ENCODE measurements at places on chromosomes 7 and 10. TPM values are rescaled to one million over a fixed set of nuclear protein-coding genes. Genes with fewer than 3 reads are reported as not detected.

The FKBP6 gene
- total RNA-seq: 0.13 TPM

The FZD8 gene
- 18.8 TPM for total RNA-seq

The FOXI2 gene
- total RNA-seq: 1.1 TPM

The CTAGE8 gene
- 4.3 TPM for total RNA-seq

The CCDC186 gene
- total RNA-seq: 34.2 TPM

The SSMEM1 gene
- total RNA-seq: not detected

The HMX3 gene
- total RNA-seq: not detected

The SPRN gene
- total RNA-seq: not detected

The COX15 gene
- total RNA-seq: 40.4 TPM

The PCDH15 gene
- total RNA-seq: not detected

The SPDYE16 gene
- 0.31 TPM for total RNA-seq

The COPS6 gene
- total RNA-seq: 89.1 TPM

The SLC13A1 gene
- 10.1 TPM for total RNA-seq

The NUDT13 gene
- total RNA-seq: 3.3 TPM

The PON1 gene
- total RNA-seq: not detected

The VGF gene
- total RNA-seq: 0.38 TPM

The NEBL gene
- 21.2 TPM for total RNA-seq

The NEUROD6 gene
- total RNA-seq: not detected

The SORCS1 gene
- 0.76 TPM for total RNA-seq

The NUTM2E gene
- 0.16 TPM for total RNA-seq

The LRRC17 gene
- 4.0 TPM for total RNA-seq

The CCL24 gene
- not detected for total RNA-seq

The NUDT5 gene
- total RNA-seq: 48.3 TPM

The TMEM184A gene
- 11.0 TPM for total RNA-seq

The HOXA1 gene
- 2.4 TPM for total RNA-seq

Measured in kidney (tissue), 22 donors.